M059J (cell line): ENCODE measurements at places on chromosomes 5 and 9.

- no peak for DNase-seq
Observed at GRCh38 chr9:132494857-132495256, 84.8 kb downstream of the CFAP77 start.

DNA sequence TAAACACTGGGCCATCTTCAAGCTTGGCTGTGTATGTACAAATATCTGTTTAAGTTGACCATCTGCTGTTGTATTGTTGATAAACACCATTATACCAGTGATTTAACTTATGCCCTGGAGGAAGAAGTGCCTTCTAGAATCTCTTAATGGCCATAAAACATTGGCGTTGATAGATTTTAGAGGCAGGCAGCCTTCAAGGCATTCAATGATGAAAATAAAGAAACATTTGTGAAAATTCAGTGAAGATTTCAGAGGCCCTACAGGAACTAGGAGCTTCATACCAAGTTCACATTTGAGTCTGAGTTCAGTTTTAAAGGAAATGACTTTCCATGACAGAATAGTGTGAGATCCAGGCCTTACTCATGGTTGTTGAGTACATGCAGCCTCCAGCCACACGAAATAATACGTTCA lies 52.2 kb downstream of the MAP1B start:
- peak; percentile 67 for DNase-seq

GRCh38 chr9:32486839-32487562 lies 39.0 kb downstream of the RIGI start:
- DNase-seq, result no peak

DNA sequence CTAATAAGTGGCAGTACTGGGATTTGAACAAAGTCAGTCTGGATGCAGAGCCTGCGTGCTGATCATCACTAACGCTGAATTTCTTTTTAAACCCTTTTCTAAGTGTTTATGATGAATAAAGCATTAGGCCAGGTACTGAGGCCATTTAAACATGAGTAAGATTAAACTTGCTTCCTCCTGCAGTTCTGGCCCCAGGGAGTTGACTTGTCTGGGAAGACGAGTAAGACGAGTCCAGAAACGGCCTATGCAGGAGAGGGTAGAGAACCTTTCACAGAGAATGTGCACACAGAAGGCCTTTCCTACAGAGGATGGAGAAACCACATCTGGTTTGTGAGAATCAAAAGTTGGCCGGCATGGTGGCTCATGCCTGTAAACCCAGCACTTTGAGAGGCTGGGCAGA lies 42.9 kb downstream of the SPRY4 start:
- no peak for DNase-seq

- DNase-seq, result peak; percentile 29
Observed at GRCh38 chr5:37721447-37721871, 118.4 kb downstream of the GDNF start.

DNA sequence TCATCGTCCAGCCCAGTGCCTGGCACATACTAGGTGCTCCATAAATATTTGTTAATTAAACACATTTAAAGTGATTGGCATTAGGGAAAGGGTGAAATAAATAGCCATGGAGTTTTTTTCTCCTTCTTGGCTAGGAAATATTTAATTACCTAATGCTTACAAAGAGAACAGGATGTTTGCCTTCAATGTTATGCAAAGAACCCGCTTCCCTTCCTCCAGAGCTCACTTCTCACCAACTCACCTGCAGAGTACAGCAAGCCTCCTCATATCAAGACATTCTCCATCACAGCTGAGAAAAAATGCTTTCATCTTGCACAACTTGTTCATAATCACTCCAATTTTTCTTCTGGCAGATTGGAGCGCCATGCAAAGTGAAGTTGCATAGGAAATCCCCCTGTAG lies 161.7 kb upstream of the STK32A start:
- no peak for DNase-seq

- peak; percentile 55 for DNase-seq
Observed at GRCh38 chr9:114861922-114862605, 56.2 kb upstream of the TNFSF15 start.

DNA sequence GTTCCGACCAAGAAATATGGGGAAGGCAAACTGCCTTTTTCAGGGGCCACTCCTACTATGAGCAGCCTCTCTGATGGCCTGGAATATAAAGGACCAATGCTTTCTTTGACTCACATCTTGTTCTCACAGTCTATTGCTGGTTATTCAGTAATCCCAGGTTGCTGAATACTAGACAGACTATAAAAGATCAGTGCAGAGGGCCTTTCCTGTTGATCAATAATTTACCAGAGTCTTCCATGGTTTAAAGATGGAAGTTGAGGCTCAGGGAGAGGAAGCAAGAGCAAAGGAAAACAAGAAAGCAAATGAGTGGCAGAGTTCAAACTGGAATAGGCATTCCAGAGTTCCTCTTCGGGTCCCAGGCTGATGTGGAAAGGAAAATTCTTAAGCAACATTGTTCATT lies 62.9 kb downstream of the FBXO38 start:
- DNase-seq, result no peak
